Mesenteric fat pad (tissue), 1 donor: ENCODE measurements at places on chromosomes 7 and 10. TPM values are rescaled to one million over a fixed set of nuclear protein-coding genes. Genes with fewer than 3 reads are reported as not detected.

The NUTM2E gene
- total RNA-seq: not detected

The DKK1 gene
- total RNA-seq: 11.4 TPM

The KCNMA1 gene
- 20.6 TPM for total RNA-seq

The VSTM4 gene
- total RNA-seq: 41.7 TPM

GRCh38 chr7:26413007-26413691 is 121.5 kb downstream of the SNX10 start:
- DNase-seq: no peak

DNA sequence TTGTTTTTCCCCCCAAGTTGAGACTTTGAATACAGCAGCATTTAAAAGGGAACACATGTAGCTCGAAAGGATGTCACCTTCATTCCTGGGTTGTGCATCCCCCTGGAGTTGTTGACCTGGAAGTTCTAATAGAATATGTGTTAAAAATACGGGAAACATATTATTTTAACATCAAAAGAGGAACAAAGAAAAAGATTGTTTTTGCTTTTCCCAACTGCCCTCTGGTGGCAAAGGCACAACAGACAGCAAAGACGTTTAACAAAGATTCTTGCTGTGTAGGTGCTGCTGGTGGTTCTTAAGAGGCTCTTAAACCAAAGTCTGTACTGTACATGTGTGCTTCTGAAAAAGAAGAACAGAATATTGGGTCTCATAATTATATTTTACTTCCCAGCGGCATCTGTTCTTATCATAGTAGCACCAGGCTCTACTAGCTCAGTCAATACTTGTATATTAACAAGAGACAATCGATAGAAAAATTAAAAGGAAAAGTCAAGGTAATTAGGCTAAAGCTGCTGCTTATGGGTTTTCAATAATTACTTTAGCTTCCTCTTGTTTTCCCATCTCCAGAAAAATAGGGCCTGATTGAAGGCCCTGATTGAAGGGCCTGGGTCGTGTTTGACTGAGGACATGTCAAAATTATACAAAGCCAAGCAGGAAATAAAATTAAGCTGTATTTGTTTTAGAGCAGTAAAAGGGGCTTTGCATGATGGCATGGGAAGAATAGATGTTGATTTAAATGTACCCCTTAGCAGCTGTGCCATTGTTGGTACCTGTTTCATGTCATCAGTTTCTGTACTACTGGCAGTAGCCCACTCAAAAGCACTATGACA is 384.2 kb upstream of the LRGUK start:
- DNase-seq: no peak

GRCh38 chr10:31618541-31619291 is 299.7 kb downstream of the ZEB1 start:
- DNase-seq: no peak

- DNase-seq: no peak
These were observed 213.5 kb downstream of the PAXIP1 start for GRCh38 chr7:154789404-154789803.

- no peak for DNase-seq
These were observed 23.0 kb downstream of the GNAT3 start for GRCh38 chr7:80488851-80489370.

DNA sequence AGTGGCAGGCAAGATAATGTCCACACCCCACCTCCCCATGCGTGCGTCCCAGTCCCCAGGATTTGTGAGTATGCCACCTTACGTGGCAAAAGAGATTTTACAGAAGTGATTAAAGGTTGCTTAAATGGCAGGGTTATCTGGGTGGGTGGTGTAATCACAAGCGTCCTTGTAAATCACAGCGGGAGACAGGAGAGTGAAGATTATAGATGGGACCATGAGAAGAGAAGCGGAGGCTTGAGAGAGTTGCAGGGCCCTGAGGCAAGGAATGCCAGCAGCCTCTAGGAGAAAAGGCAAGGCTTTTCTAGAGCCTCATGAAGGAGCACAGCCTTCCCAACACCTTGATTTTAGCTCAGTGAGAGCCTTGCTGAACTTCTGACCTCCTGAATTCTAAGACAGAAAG is 10.2 kb downstream of the ZRANB1 start:
- DNase-seq: no peak

GRCh38 chr10:79262131-79262530 is 85.1 kb upstream of the PPIF start:
- no peak for DNase-seq
